A673 (cell line): ENCODE measurements at places on chromosomes 11 and 22.
A peak's percentile ranks its signal among the peaks of the same experiment; 100 is the strongest.

DNA sequence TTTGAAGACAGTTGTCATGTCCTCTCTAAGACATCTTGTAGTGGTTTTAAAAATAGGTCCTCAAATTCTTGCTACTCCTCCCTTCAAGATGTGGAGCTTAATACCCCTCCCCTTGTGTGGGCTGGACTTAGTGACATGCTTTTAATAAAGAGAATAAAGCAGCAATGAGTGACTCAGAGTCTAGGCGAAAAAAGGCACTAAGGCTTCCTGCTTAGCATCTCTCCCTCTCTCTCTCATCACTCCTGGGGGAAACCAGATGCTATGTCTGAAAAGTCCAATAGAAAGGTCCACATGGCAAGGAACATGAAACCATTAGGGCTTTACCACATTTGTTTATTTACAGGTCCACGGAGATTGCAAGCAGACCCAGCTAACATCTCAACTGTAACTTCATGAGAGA is 11.7 kb downstream of the SERGEF start:
- no peaks in the 10 kb centered on the region for H3K4me1 ChIP-seq
- DNase-seq = peak; percentile 71
- no peaks in the 10 kb centered on the region for H3K27me3 ChIP-seq
- H3K4me3 ChIP-seq = no peak overlapping the region
- no peak overlapping the region for H3K27ac ChIP-seq

DNA sequence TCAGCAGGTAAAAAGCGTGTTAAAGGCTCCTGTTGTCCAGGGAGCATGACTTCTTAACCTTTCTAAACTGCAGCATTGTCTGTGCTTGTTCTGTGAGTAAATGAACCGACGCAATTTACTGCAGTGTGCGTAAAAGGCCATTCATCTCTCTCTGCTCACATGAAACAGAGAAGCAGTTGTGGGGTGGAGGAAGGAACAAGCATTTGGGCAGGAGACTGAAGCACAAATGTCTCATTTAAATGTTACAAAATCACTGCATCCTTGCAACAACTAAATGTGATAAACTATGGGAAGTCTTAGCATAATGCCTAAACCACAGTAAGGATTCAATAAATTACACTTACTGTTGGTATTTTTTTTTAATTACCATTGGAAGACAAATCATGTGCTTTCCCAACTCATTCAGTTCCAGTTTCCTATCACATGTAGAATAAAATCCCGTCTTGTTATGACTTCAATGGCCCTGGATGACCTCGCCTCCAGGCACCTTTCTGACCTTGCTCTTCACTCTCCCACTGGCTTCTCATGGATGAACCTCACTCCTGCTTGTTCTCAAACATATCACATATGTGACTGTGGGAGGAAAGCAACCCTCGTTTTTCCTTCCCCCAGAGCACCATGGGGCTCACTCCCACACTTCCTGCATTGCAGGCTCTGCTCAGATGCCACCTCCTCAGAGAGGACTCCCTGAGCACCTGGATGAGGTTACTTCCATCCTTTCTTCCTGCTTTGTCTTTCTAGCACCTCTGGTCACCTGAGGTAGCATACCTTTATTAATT is 21.6 kb upstream of the RFPL2 start:
- H3K4me3 ChIP-seq = no peak overlapping the region
- no peak for DNase-seq
- H3K27me3 ChIP-seq = no peaks in the 10 kb centered on the region
- no peaks in the 10 kb centered on the region for H3K4me1 ChIP-seq

DNA sequence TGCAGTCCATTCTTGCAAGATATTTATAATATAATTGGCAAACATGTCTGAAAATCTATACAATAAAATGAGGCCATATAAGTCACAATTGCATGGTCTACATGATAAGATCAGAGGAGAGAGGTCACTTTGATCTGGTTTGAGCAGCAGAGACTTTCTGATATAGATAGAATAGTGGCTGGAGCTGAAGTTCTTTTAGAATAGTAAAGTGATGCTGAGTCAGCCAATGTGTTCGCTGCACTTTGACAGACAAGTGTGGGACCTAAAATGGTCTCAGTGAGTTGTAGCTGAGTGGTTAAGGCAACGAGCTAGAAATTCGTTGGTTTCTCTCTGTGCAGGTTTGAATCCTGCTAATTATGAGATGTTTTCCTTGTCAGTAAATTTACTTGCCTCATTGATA is 257.0 kb upstream of the C11orf87 start:
- peaks cover 12% of the 10 kb centered on the region for H3K27me3 ChIP-seq
- no peaks in the 10 kb centered on the region for H3K4me1 ChIP-seq

DNA sequence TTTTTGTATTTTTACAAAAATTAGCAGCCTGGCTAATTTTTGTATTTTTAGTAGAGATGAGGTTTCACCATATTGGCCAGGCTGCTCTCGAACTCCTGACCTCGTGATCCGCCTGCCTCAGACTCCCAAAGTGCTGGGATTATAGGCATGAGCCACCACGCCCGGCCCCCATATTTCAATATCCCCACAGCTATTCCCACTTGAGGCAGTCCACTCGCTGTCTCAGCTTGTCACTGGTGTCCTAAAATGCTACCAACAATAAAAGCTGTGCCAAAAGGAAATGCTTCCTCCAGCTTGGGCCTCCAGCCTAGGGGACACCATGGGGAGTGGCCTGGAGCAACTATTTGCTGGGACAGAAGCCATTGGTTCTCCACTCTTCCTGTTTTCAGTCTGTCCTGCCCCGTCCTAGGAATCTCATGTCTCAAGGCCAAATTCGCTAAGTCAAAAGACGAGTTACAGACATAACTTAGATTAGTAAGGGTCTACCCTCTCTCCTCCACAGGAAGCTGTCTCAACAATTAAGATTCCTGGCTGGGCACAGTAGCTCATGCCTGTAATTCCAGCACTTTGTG is 7.3 kb upstream of the SPINDOC start:
- peaks cover 4% of the 10 kb centered on the region for H3K4me1 ChIP-seq
- no peak overlapping the region for H3K4me3 ChIP-seq
- no peaks in the 10 kb centered on the region for H3K27me3 ChIP-seq
- DNase-seq = peak; percentile 60

GRCh38 chr11:93775289-93775688 is 8.8 kb upstream of the MED17 start:
- no peak overlapping the region for H3K4me3 ChIP-seq
- H3K27me3 ChIP-seq = no peaks in the 10 kb centered on the region
- H3K4me1 ChIP-seq = no peaks in the 10 kb centered on the region
- DNase-seq = peak; percentile 54

DNA sequence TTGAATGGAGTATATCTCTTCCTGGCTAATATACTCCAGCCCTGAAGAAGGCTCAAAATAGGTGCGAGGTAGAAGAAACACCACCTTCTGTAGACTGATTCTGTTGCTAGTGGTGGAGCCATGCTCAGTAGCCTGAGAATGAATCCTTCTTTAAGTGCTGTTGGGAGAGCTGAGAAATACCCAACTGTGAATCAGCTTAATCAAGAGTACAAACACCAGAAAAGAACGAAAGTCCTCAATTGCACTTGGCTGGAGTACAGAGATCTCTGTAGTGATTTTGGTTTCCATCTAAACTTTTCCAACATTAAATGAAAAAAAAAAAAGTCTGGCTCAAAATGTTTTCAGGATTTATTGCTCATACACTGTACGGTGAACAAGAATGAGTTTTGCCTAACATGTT is 619.1 kb downstream of the METTL15 start:
- no peak overlapping the region for H3K4me3 ChIP-seq
- peaks cover 7% of the 10 kb centered on the region for H3K4me1 ChIP-seq
- no peaks in the 10 kb centered on the region for H3K36me3 ChIP-seq
- no peaks in the 10 kb centered on the region for H3K27me3 ChIP-seq

GRCh38 chr11:95766701-95767100 is 22.9 kb downstream of the FAM76B start:
- no peak overlapping the region for H3K4me3 ChIP-seq
- H3K27ac ChIP-seq = no peak overlapping the region
- peaks cover 13% of the 10 kb centered on the region for H3K36me3 ChIP-seq
- no peak for DNase-seq
- H3K27me3 ChIP-seq = no peaks in the 10 kb centered on the region
- no peaks in the 10 kb centered on the region for H3K4me1 ChIP-seq

- H3K4me3 ChIP-seq = no peak overlapping the region
- no peak overlapping the region for H3K27ac ChIP-seq
- H3K36me3 ChIP-seq = no peaks in the 10 kb centered on the region
- H3K4me1 ChIP-seq = no peaks in the 10 kb centered on the region
- no peaks in the 10 kb centered on the region for H3K27me3 ChIP-seq
- DNase-seq = no peak
Measured at GRCh38 chr22:30566125-30566524, 8.3 kb downstream of the GAL3ST1 start.

- peak; percentile 45 for DNase-seq
- no peak overlapping the region for H3K27ac ChIP-seq
- H3K36me3 ChIP-seq = no peaks in the 10 kb centered on the region
- peaks cover 57% of the 10 kb centered on the region for H3K27me3 ChIP-seq
- H3K4me1 ChIP-seq = no peaks in the 10 kb centered on the region
- H3K4me3 ChIP-seq = no peak overlapping the region
Measured at GRCh38 chr22:22342697-22343580, 98.4 kb downstream of the VPREB1 start.

- peak overlapping the region; percentile 3 for H3K27ac ChIP-seq
- no peaks in the 10 kb centered on the region for H3K27me3 ChIP-seq
- H3K4me3 ChIP-seq = no peak overlapping the region
- H3K4me1 ChIP-seq = peaks cover 26% of the 10 kb centered on the region
- no peak for DNase-seq
Measured at GRCh38 chr11:63837739-63838138, 1.2 kb upstream of the MARK2 start.

DNA sequence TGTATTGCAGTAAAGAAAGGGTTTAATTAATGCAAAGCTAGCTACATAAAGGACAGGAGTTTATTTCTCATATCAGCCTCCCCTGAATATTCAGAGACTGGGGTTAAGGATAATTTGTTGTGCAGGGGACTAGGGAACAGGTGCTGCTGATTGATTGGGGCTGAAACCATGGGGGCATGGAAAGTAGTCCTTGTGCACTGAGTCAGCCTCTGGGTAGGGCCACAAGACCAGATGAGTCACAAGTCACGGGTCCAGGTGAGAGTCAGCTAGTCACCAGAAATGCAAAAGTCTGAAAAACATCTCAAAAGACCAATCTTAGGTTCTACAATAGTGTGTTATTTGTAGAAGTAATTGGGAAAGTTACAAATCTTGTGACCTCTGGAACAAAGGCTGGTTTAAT is 32.9 kb upstream of the SYT13 start:
- no peak overlapping the region for H3K27ac ChIP-seq
- H3K4me3 ChIP-seq = no peak overlapping the region
- H3K4me1 ChIP-seq = no peaks in the 10 kb centered on the region
- no peaks in the 10 kb centered on the region for H3K36me3 ChIP-seq

DNA sequence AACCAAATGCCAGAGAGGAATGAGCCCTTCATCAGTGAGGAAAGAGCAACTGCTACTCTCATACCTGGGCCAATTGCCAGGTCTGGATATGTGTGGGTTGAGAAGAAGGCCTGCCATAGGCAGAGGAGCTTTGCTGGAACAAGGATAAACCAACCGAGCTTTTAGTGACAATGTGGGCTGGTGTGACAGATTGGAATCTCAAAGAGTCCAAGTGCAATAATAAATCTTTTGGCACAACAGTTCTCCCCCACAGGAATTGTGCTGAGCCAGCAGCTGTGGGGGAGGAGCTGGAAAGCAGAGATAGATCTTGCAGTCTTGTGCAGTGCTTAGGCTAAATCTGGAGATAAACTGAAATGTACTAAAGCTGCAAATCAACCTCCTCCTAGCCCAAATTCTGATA is 79.4 kb upstream of the ISX start:
- H3K27ac ChIP-seq = no peak overlapping the region
- H3K36me3 ChIP-seq = no peaks in the 10 kb centered on the region
- H3K4me3 ChIP-seq = no peak overlapping the region
- no peaks in the 10 kb centered on the region for H3K27me3 ChIP-seq
- no peaks in the 10 kb centered on the region for H3K4me1 ChIP-seq

- DNase-seq = no peak
- no peak overlapping the region for H3K27ac ChIP-seq
Measured at GRCh38 chr22:42176255-42176915, 45.8 kb upstream of the CYP2D6 start.

DNA sequence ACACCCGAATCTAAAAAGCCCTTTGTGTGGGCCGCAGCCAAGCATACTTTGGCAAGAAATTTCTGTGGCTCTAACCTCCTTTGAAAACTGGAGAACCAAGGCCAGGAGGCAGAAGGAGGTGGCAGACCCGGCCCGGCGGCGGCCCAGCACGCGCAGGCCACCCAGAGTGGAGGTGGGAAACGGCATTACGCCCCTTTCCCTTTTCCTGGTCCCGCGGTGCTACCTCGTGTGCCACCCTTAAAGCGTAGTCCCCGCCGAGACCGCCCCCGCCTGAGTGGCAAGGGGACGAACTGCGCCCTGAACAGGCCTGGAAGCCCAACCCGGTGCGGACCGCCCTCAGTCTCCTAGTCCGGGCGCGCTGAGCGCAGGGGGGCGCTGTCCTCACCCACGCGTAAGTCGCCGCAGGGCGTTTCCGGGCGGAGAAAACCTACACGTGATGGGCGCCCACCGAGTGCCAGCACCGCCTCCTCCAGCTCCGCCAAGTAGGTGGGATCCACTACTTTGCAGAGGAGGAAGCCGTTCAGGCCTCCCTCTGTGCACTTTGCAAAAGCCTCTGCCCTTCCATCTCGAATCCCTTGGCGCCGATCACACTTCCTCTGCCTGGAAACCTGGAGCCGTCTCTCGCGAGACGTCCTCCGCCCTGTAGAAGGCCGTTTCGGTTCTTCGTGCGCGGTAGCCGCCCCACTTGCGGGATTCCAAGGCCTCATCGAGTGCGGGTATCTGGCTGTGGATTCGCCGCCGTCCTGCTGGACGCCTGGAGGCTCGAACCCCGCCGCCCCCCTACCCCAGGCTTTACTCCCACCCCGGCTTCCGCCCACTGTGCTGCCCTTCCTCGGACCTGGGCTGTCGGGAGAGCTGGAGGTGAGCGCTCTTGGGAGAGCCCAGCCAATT is at the start of gene ACCS:
Gene ACCS, plus strand, starts transcription at position 430 of the 891 bp plus-strand sequence. CDS start 1,358 bp downstream, outside the sequence.
- H3K4me3 ChIP-seq = peak within 1 kb of the TSS; percentile 50
- H3K27me3 ChIP-seq = no peaks in the 10 kb centered on the region
- DNase-seq = peak; percentile 100
- peak within 1 kb of the TSS; percentile 82 for H3K27ac ChIP-seq
- peaks cover 15% of the 10 kb centered on the region for H3K4me1 ChIP-seq

- H3K4me1 ChIP-seq = peaks cover 3% of the 10 kb centered on the region
- no peaks in the 10 kb centered on the region for H3K27me3 ChIP-seq
- no peak overlapping the region for H3K4me3 ChIP-seq
- peaks cover 25% of the 10 kb centered on the region for H3K36me3 ChIP-seq
- no peak for DNase-seq
Measured at GRCh38 chr22:23837496-23837859, 1.3 kb downstream of the DERL3 start.

- DNase-seq = no peak
- no peak overlapping the region for H3K27ac ChIP-seq
- H3K4me3 ChIP-seq = no peak overlapping the region
Measured at GRCh38 chr22:20275836-20276235, 7.7 kb upstream of the RTN4R start.

- no peak overlapping the region for H3K27ac ChIP-seq
- no peak for DNase-seq
- H3K27me3 ChIP-seq = no peaks in the 10 kb centered on the region
Measured at GRCh38 chr11:65377036-65377435, 5.4 kb downstream of the SLC25A45 start.

GRCh38 chr11:76767659-76768058 is 15.5 kb upstream of the TSKU start:
- H3K36me3 ChIP-seq = no peaks in the 10 kb centered on the region
- peaks cover 51% of the 10 kb centered on the region for H3K4me1 ChIP-seq
- H3K4me3 ChIP-seq = no peak overlapping the region
- H3K27me3 ChIP-seq = no peaks in the 10 kb centered on the region
